Dermis microvascular lymphatic vessel endothelial cell (primary cell): ENCODE measurements at places on chromosomes 6 and 20. TPM values are rescaled to one million over a fixed set of nuclear protein-coding genes. Genes with fewer than 3 reads are reported as not detected.

- no peak for DNase-seq
Observed at GRCh38 chr6:31462026-31462963, 35.6 kb upstream of the MICB start.

DNA sequence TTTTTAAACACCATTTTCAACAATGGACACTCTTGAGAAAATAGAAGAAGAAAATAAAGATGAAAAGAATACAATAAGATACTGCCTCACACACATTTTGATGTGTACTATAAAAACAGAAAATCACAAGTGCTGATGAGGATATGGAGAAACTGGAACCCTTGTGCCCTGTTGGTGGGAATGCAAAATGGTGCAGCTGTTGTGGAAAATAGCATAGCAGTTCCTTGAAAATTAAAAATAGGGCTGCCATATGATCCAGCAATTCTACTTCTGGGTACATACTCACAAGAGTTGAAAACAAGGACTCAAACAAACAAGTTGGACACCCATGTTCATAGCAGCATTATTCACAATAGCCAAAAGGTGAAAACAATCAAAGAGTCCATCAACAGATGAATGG lies 173.0 kb downstream of the KIF16B start:
- DNase-seq, result no peak

- peak; percentile 72 for DNase-seq
Observed at GRCh38 chr20:50992733-50993457, 30.0 kb downstream of the KCNG1 start.

DNA sequence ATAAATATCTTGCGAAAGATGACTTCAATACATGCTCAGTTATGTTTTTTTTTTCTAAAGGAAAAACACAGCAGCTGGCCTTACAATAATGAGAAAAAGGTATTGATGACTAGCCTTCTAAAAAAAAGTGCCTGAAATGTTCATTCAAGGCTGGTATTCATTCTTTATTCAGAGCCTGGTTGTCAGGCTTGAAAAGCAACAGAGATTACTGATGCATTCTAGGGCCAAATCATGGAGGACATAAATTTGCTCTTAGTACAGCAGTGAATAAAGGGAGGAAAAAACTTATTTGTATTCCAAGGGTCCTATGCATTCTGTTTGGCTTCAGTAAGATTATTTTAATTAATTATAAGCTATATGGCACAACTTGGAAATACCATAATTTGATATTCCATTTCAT lies 83.5 kb downstream of the WASF1 start:
- peak; percentile 12 for DNase-seq

GRCh38 chr6:147033267-147033666 lies 170.9 kb upstream of the STXBP5 start:
- no peak for DNase-seq

- no peak for DNase-seq
Observed at GRCh38 chr6:157769776-157770426, 53.1 kb upstream of the SNX9 start.

DNA sequence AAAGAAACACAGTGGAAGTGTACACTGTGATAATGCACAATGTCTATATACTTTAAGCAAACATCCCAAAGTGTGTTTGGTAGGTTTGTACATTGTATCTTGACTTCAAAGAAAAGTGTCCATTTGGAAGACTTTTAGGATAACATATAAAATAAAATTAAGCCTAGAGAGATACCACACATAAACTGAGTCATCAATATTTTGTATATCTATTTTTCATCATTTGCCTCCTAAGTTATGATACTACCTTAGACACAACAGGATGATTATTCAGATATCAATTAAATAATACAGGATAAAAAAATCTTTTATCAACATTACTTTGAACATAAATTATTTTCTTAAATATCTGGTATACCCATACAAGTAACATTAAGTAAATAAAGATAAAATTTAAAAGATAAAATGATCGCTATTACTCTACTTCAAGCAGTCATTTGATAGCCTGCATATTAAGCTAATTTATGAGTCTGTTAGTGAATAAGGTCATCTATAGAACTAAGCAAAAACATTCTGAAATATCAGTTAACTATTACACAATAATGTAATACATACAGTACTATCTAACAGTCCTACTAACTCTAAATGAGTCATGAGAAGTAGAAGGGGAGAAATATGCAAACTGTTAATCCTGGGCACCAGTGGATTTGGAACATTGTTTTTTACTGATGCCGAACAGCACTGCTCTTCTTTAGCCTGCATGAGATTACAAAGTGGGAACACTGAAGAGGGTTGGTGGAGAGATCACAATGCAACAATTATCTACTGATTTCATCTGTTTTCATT lies 158.4 kb upstream of the SIM1 start:
- no peak for DNase-seq

- DNase-seq, result no peak
Observed at GRCh38 chr6:96468281-96468680, 53.3 kb upstream of the UFL1 start.

DNA sequence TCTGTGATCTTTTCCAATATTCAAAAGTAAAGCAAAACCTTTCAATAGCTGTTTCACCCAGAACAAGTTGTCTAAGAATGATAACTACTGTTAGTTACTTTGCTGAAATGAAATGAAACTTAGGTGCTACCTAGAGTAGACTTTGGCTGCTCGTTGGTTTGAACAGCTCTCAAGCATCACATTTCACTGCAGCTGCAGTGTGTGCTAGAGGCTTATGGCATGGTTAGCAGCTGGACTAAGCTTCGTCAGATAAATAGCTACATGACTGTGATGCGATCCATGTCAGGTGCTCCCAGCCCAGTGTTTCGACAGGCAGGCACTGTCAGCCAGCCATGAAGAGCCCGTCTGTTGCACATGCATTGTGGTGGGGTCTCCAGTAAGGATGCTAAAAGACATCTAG lies 201.1 kb downstream of the TFAP2B start:
- no peak for DNase-seq

DNA sequence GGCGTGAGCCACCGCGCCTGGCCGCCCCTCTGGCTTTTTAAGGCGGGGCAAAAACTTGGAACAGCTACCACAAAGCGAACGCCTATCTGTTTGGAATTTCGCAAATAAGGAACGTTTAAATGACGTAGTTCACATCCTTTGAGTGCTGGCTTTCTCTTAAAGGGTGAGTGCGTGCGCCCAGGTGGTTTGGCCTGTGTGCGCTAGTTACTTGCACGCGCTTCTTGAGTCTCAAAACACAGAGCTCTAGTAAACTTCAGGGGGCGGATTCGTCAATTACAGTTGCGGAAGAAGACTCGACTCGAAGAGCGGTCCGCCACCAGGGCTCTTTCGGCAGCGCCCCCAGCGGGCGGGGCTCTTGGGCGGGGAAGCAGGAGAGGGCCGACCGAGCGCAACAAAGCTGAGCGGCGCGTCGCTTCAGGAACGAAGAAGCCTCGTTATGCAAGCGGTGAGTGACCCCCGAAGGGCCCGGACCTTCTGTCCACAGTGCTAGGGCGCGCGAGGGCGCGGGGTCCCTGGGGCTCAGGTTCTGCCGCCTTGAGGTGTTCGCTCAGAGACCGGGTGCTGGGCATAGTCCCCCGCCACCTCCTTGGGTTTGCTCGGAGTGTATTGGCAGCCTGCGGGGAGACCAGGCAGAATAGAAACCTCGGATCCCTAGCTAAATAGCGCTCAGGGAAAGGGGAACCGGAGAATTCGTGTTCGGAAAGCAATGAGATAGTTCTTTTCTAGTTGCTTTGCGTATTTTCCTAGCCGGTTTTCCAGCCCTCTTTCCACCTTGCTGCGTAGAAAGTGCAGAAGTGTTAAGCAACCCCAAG lies at the start of gene SYCP2L:
Gene SYCP2L, plus strand, starts transcription at position 362 of the 812 bp plus-strand sequence. Its CDS starts 75 bp downstream, at position 437.
- DNase-seq, result no peak

DNA sequence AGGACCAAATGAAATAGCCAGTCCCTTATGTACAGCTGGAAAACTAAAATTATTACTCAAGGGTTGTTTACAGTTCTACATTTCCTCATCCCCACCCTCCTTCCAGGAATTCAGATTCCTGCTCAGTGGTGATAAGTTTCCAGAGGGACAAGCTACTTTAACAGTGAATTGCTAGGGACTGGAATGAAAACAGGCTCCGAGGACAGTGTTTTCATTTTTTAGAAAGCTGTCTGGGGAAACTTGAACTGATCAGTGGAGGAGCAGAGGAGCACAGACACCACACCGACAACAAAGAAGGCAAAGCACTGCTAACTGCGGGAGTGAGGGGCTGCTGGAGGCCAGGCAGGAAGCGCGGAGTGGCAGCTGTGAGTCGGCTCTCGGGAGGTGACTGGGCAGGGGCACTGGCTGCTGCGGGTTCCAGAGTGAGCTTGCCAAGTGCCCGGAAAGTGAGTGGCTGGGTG lies 322.2 kb downstream of the ESR1 start:
- DNase-seq, result peak; percentile 73

DNA sequence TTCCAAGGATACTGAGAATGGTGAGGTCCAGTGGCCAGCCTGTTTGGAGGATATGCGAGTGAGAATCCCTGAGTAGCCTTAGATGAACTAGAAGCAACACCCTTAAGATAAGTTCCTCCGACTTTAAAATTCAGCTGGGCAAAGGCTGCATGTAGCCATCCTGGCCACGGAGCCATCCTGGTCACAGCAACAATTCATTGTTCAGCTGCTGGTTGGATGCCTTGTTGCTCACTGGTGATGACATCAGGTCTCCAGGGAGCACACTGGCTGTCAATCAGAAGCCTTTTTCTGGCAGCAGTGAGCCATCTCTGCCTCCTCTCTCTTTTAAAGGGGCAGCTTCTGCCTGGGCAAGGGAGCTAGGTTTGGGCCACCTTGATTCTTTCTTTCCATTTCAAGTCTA lies 22.4 kb upstream of the RIMS4 start:
- no peak for DNase-seq

GRCh38 chr6:134961366-134961765 lies 11.5 kb upstream of the ALDH8A1 start:
- no peak for DNase-seq

GRCh38 chr6:1903780-1904465 lies 294.2 kb downstream of the FOXC1 start:
- DNase-seq, result peak; percentile 20

DNA sequence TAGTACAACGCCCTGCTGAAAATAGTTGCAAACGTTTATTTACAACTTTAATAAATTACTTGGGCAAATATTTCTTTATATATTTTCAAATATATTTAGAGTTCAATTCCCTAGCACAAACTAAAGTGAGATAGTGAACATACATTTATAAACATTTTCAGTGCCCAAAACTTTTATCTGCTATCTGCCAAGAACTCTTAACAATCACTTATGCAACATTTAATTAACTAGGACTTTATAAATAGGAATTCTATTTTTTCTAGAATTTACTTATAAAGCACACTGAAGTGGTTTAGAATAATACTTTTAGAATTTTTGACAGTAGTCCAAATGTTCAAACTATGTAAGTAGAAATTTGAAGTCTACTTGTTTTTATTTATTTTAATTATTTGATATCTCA lies 452.6 kb upstream of the RGS17 start:
- no peak for DNase-seq

DNA sequence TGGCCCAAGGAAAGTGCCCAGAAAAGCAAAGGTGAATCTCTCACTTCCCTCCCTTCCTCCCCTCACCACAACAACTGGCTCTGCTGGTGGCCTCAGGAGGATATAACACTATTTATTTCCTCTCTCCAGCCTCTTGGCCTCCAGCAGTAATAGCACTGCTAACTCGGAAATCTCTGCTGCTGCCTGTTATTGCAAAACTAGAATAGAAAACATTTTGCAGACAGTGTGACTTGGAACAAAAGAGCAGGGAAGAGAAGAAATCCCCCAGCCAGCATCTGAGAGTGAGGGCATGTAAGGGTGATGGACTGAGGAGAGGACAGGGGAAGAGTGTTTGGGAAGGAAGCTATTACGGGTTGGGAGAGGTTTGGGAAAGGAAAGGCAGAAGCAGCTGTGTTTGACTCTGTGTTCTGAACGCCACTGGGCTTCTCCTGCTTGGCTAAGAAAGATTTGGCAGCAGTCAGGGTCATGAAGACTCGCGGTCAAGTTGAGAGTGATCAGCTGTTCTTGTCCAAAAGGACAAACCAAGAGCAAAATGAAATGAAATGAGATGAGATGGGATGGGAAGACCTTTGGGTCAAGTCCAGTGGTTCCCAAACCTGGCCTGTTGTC lies 81.0 kb upstream of the SNX9 start:
- no peak for DNase-seq

MUCL3 gene
- not detected in 2 replicates for total RNA-seq

ESR1 gene
- not detected in 2 replicates for total RNA-seq

GCNT2 gene
- total RNA-seq, result 46.5 and 57.8 TPM in 2 replicates

TPD52L1 gene
- 0.90 and 7.7 TPM in 2 replicates for total RNA-seq

SIRPG gene
- not detected in 2 replicates for total RNA-seq

ARMH2 gene
- total RNA-seq, result not detected in 2 replicates

UBD gene
- 39.0 and 91.9 TPM in 2 replicates for total RNA-seq

C6orf163 gene
- total RNA-seq, result 0.26 and 0.63 TPM in 2 replicates

RGS17 gene
- 3.3 and 4.1 TPM in 2 replicates for total RNA-seq

DYNLT2 gene
- 0.51 and 0.76 TPM in 2 replicates for total RNA-seq

POU5F1 gene
- total RNA-seq, result not detected in 2 replicates

SLA2 gene
- total RNA-seq, result not detected in 2 replicates

ZBTB46 gene
- total RNA-seq, result 67.1 and 69.7 TPM in 2 replicates

LY6G6C gene
- not detected in 2 replicates for total RNA-seq
